ENCODE measurements at places on chromosomes 3 and 15.

- no peak for DNase-seq
These were observed 125.2 kb upstream of the ADPGK start for GRCh38 chr15:72908713-72909112.

- DNase-seq: no peak
These were observed 9.2 kb upstream of the HLTF start for GRCh38 chr3:149095487-149095886.

DNA sequence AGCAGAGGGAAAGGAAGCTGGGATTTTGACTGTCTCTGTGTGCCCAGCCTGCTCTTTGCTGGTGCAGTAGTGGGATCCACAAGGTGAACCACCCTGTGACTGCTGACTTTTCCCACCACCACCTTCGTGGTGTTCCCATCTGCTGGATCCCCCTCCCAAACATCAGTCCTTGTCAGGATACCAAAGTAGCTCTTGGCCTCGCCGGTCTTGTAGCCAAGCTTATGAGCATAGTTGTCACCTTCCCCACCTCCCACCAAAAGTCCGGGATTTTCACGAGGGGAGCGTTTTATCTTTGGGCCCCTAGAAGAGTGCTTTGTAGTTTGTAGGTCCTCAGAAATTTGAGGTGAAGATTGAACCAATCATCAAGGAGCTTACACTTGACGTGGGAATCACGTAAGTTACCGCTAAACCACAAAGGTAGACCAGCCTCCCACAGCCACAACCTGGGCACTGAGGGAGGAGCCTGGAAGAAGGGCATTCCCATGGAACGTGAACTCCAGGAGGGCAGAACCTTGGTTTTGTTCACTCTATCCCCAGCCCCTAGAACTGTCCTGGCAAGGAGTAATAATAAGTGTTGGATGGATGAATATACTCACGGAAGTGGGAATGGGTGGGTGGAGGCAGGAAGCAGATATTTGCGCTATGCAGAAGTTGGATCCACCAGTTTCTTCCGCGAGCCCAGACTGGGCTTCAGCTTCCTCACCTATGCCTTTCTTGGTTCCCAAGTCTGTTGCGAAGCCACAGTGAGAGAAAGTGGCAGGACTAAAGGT, 814 bp upstream of the TEX264 start:
- DNase-seq: no peak

- no peak for DNase-seq
These were observed 51.5 kb downstream of the BFSP2 start for GRCh38 chr3:133451309-133451708.

GRCh38 chr15:29130951-29131839, 138.4 kb downstream of the NSMCE3 start:
- DNase-seq: no peak

- no peak for DNase-seq
These were observed 3.2 kb upstream of the FBXL22 start for GRCh38 chr15:63593705-63594671.

DNA sequence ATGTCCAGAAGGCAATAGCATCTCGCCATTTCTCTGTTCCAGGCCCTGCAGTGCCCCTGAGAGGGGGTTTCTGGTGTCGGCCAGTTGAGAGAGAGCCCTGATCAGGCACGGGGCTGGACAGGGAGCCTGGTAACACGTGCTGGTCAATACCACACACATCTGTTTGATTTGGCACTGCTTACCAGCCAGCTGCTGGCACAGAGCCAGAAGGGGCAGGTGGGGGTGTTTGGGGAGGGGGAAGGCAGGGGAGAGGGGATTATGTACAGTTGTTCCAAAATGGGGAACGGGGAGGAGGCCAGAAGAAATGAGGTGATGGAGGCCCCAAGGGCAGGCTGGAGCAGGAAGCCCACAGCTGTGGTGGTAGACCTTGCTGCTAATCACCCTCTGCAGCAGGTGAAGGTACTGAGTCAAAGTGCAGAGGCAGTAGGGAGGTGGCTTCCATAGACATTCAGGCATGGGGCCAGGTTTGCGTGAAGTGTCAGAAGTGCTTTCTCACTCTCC, 153.5 kb upstream of the LPP start:
- DNase-seq: no peak

DNA sequence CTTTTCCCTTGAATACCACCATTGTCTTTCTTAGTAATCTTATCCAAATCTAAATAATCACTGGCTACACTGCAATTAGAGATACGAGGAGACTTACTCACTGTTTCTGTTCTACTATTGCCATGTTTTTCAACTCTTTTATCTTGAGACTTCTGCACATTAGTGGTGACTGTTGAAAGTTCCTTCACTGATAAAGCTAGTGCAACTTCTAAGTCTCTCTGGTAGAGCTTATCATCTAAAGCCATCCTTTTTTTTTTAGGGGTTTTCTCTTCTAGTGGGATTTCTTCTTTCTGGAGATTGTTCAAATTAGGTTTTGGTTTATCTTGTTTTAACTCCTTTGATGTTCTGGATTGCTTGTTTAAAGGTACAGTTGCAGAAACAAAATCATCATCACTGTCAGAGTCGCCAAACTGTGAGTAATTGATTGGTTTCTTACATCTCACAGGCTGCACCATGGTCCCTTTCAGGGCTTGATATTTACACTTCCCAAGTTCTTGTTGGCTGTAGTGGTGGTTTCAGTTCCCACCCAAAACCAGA, 37.7 kb downstream of the NCK1 start:
- no peak for DNase-seq

GRCh38 chr3:55006244-55006676, 78.4 kb upstream of the LRTM1 start:
- DNase-seq: no peak

GRCh38 chr3:169501061-169501460, 162.5 kb downstream of the MECOM start:
- no peak for DNase-seq

Measured in NCI-H2107 (cell line).